RPMI7951 (cell line): ENCODE measurements at places on chromosomes 2 and 18. TPM values are rescaled to one million over a fixed set of nuclear protein-coding genes. Genes with fewer than 3 reads are reported as not detected.

GRCh38 chr18:75173125-75173432 is 35.9 kb downstream of the PTGR3 start:
- DNase-seq: no peak

- no peak for DNase-seq
These were observed 59.8 kb downstream of the GLS start for GRCh38 chr2:190940454-190940853.

Gene ABCG5
- total RNA-seq: not detected in 2 replicates

Gene ELOA2
- total RNA-seq: not detected in 2 replicates

DNA sequence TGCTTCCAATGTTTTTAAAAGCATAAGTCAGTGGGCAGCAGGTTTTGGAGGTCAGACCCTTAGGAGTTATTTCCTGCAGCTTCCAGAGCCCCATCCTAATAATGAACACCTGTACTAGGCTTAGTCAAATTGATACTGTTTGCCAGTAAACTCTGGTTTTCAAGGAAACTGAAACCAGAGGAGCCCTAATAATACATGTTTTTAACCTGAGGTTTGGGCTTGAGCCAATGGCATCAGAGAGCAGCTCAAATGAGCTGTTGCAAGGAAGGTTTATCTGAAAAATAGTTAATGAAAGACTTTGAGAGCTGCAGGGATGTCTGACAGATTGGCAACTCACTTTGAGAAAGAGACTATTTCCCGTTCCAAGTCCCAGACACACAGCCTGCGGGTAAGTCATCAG is 54.6 kb downstream of the DCC start:
- DNase-seq: no peak

- DNase-seq: no peak
These were observed 873.0 kb downstream of the CPS1 start for GRCh38 chr2:211429256-211429920.

Gene TFPI
- 57.2 and 73.3 TPM in 2 replicates for total RNA-seq

DNA sequence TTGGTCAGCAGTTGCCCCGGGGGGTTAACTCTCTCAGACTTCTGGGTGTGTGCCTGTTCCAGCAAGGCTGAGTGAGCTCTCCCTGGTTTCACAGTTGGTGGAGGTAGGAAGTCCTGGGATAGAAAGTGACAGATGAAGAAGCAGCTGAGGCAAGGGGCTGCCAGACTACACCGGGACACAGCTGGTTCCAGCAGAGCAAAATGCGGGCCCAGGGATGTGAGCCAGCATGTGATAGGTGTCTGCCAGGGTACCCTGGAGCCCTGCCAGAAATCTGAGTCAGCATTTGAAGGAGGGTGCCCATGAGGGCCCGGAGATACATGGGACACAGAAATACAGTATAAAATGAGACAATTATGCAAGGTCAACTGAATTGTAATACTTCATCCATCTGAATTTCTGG is 79.3 kb upstream of the LGALSL start:
- no peak for DNase-seq

GRCh38 chr2:13515254-13515653 is 798.5 kb downstream of the TRIB2 start:
- no peak for DNase-seq

DNA sequence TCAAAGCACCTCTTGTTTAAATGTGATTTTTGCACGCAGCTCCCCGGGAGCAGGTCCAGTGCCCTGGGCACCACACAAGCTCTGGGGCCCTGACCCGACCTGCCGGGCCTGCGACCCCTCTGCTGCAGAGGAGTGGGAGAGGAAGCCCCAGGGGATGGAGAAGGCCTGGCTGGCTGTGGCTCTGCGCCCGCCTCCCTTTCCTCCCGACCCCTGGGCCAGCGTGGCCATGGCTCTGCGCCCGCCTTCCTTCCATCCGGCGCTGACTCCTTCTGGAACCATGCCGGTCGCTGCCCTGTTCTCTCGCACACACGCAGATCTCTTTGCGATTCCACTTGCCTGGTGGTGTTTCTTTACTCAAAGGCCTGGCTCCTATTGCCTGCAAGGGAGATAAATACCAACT is 166.5 kb upstream of the SALL3 start:
- no peak for DNase-seq

Gene ANXA4
- 43.9 and 63.6 TPM in 2 replicates for total RNA-seq

Gene STRADB
- 61.0 and 83.4 TPM in 2 replicates for total RNA-seq

Gene DSG1
- not detected in 2 replicates for total RNA-seq

DNA sequence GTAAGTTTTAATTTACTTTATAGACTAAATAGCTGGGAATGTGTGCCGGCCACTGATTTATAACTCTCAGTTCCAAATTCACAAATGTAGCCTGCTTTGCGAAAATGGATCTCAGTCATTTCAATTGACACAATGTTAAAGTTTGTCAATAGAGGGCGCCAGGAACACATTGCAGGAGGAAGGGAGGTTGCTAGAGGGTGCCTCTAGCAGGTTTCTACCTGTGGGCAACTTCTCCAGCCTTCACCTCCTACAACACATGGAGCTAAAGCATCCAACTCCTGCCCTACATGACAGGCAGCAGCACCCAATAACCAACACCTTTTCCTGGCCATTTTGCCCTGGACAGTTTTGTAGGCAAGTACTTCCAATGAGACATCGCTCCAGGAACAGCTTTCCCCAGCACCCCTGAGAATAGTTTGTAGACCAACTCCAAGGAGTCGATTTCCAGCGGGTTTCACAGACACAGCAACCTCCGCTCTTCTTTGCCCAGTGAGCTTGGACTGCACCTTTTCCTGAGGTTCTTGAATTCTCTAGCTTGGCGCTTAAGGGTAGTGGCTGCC is 784.8 kb upstream of the CDH2 start:
- peak; percentile 40 for DNase-seq

Gene ADAM23
- not detected in 2 replicates for total RNA-seq

- DNase-seq: no peak
These were observed 57.4 kb upstream of the MSH2 start for GRCh38 chr2:47345590-47345924.
